ENCODE measurements at places on chromosomes 7 and 10.

GRCh38 chr10:50990568-50991455 is 83.5 kb upstream of the PRKG1 start:
- no peak for DNase-seq

- no peak for DNase-seq
Measured at GRCh38 chr7:21965291-21965690, 19.6 kb upstream of the CDCA7L start.

DNA sequence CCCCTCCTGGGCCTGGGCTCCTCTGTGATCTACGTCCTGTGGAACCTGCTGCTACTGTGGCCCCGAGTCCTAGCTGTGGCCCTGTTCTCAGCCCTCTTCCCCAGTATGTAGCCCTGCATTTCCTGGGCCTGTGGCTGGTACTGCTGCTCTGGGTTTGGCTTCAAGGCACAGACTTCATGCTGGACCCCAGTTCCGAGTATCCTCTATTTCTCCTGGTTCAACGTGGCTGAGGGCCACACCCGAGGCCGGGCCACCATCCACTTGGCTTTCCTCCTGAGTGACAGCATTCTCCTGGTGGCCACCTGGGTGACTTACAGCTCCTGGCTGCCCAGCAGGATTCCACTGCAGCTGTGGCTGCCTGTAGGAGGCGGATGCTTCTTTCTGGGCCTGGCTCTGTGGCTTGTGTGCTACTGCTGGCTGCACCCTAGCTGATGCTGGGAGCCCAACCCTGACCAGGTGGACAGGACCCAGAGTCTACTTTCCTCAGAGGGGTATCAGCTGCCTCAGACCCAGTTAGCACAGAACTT is 37.8 kb upstream of the MMD2 start:
- no peak for DNase-seq

DNA sequence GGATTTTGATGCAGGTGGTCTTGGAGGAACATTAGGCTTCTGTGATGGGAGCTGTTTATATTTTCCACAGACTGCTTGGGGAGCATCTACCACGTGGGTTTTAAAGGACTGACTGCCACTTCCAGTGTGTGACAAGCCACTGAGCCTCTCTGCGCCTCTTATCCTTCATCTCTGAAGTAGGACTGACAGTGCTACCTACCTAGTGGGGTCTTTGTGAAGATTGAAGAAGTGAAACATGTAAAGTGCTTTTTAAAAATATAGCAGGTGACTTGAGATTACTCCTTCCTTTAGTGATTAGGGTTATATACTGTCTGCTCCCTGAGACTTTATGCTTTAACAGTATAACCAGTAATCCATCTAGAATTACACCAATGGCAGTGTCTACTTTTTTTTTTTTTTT is 29.9 kb downstream of the NKX2-3 start:
- no peak for DNase-seq

DNA sequence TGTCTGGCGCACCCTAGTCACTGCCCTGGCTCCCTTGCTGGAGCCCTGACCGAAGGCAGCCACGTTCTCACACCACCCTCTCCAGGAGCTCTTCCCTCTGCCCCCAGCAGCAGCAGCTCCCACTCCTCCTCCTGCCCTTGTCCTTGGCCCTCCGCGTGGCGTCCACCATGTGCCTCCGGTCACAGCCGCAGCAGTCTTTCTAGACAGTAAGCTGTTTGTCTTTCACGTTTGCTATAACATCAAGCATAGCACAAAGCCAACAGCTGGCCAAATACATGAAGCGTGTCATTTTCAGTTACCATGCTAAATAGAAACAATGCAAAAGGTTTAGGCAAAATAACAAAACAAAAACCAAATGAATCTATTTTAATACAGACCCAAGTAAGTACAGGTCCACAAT is 3.3 kb downstream of the PITRM1 start:
- DNase-seq: no peak

GRCh38 chr10:69573056-69573806 is at the start of gene NEUROG3:
Gene NEUROG3, minus strand, starts transcription at chr10:69573422. Its CDS starts 379 bp downstream, at chr10:69573043.
- peak; percentile 5 for DNase-seq

DNA sequence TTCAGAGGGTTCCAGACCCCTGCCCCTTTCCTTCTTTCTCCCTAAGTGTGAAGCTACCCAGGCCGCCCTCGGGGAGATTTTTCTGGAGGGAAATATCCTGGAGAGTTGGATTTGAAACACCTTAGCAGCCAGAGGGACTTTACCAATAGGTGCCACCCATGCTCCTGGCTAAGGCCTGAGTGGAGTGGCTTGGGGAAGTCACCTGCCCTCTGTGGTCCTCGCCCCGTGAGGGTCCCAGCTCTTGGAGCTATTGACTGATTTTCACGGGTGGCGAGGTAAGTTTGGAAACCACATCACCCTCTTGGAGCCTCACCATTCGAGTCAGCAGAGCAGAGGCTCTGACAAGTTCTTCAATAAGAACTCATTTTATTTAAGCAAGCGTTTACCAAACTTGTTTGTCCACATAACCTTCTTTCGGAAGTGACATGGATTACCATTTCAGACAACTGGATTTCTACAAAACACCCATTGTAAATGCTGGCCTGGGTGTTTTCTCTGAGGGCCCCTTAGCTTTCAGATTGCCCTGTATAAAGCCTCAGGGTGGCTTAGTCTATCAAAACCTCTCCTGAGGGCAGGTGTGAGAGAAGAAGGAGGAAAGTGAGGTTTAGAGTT is 20.4 kb downstream of the AQP1 start:
- DNase-seq: no peak

GRCh38 chr7:85215098-85215497 is 28.2 kb upstream of the SEMA3D start:
- DNase-seq: no peak

DNA sequence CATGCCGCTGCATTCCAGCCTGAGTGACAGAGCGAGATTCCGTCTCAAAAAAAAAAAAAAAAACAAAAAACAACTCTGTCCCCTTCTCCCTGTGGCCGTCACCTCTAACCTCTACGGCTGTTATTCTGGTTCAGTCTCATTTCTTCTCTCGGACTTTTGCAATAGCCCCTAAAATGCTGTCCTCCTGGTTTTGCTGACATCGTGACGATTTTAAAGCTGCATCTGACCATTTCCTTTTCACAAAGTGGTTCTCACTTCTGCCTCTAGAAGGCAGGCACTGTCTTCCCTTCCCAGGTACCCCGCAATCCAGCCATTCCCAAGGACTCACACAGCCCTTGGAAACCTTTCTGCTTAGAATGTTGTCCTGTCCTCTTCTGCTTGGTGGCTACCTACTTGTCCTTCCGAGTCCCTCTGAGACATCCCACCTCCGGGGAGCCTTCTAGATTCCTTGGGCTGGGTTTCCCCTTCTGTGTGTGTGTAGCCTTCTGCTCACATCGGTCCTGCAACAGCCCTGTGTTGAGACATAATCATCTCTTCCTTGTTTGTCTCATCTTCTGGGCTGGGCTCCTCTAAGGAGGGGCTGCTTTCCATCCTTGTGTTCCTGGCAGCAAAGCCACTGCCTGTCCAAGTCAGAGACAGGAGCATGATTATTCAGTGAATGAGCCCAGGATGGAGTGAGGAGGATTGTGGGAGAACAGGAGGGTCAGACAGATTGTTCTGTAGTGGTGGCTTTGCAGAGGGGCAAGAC is 83.1 kb downstream of the GRK5 start:
- no peak for DNase-seq

DNA sequence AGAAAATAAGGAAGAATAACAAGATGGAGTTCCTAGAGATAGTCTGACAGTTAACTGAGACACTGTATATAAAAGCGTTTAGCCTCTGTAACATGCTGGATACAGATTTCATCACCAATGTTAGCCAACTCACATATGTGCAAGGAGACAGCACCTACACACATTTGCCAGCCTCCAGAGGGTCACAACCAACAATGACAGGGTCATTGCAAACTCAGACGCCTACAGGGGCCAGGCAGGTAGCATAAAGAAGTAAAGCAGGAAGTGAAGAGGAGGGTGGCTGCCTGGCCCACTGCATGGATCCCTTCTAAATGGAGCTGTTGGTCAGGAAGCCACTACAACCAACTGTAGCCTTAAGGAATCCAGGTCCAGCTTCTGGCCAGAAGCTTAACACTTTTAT is 50.4 kb downstream of the NRAP start:
- DNase-seq: no peak

GRCh38 chr7:7104971-7105370 is 77.4 kb upstream of the C1GALT1 start:
- no peak for DNase-seq

- no peak for DNase-seq
Measured at GRCh38 chr7:40583667-40584444, 449.1 kb downstream of the SUGCT start.

DNA sequence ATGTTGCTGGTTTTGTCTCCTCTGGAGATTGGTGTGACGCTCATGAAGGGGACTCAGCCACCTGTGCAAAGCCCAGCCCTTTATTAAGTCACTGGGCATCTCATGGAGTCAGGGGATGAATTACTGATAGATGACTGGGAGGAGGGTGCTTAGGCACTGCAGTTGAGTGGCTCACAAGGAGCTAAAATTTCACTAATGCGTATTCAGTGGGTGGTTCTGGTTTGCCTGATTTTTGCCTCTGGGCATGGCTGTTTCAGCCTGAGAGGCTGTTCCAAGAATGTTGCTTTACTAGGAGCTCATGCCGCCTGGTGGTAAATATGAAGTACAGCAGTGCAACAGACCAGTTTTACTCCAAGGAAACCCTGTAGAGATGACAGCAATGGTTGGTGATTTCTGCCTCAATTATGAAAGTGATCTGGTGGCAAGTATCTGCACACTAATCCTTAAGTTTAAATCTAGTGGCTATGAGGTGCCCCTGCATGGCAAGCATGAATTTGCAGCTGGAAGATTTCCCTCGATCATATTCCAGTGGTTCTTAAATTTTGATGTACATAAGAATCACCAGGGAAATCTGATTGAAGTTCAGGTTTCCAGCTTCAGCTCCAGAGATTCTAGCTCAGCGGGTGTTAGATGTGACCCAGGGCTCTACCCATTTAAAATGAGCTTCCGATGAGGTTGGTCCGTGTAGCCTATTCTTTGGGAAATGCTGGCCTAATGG is 19.9 kb downstream of the ACTA2 start:
- peak; percentile 32 for DNase-seq

- no peak for DNase-seq
Measured at GRCh38 chr7:34622771-34623250, 35.2 kb upstream of the NPSR1 start.

DNA sequence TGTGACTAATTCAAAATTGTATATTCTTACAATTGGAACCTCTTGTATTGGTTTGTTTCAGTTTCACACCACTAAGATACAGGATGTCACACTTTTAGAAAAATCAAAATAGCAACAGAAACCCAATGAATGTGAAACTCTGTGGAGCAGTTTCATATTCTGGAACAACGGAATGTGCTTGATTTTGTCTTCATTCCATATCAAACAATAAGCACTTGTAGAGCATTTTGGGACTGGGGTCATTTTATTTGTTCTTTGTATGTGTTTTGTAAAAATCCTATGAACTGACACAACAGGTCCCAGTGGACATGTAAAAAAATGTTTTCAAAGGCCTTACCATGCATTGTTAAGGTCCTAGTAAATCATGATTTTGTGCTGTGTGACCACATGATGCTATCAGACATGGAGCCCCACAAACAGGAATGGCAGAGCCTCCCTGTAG is 123.1 kb downstream of the DKK1 start:
- no peak for DNase-seq

DNA sequence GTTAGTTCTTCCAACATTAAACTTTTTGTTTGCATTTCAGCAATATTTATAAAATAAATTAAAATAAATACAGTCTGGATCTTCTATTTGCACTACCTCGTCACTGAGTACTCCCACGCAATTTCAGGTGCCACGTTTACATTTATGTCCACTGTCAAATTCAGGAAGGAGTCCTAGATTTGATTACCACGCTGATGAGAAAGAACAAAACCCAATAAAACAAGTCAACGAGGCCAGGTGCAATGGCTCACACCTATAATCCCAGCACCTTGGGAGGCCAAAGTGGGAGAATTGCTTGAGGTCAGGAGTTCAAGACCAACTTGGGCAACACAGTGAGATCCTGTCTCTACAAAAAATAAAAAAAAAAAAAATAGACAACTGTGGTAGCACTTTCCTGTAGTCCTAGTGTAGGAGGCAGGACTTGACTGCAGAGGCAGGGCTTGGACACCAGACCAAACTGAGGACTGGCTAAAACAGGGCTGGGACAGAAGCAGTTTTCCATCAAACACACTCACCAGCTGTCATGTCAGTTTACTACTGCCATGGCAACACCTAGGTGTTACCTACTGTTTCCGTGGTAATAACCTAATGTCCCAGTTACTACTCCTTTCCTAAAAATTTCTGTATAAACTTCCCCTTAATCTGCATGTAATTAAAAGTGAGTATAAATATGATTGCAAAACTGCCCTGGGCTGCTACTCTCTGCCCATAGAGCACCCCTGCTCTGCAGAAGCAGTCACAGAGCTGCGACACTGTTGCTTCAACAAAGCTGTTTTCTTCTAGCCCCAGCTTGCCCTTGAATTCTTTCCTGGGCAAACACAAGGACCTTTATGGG is 341.7 kb downstream of the PARD3 start:
- no peak for DNase-seq

DNA sequence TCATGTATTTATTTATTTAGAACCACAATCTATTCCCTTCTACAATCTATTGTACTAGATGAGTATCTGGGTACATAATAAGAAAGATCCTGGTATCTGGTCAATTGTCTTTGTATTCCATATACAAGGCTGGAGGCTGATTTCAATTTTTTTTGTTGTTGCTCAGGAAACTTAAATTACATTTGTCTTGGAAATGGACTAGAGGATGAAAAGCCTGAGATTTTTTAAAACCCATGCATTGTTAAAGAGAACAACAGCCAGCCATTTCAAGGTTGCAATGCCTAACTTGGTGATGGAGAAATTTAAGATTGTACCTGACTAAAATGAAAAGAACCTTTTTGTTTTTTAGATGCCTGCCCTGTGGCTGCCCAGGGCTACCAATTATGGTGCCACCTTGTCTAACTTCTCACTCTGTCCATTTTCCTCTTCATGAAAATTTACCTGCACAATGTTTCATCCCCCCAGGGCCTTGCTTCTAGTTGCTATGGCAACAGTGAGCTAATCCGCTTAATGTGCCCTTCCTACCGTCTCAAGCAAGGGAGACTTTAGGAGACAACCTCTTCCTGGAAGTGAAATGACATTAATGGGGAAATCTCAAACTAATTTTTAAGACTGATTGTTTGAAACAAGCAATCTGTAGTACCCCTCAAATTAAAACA is 203.7 kb upstream of the PHYHIPL start:
- DNase-seq: no peak

DNA sequence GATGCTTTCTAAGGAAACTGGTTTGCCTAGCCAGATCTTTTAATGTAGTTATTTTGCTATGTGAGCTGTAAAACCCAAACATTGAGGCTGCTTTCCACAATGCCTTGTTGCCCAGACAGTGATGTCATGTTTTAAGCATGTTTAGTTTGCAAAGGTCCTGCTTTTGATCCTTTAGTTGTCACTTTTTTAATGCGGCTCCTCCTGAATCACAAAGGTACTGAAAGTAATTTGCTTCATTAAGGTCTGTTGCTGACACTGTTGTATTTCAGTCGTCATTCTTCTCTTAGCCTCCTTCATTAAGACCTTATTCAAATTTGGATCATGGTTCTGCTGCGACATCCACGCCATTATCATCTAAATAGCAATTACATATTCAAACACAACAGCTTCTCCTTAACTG is 10.6 kb downstream of the RPA3 start:
- no peak for DNase-seq

GRCh38 chr7:45888185-45888992 is at the start of gene IGFBP1:
Gene IGFBP1, plus strand, starts transcription at chr7:45888488. Its CDS starts 165 bp downstream, at chr7:45888653.
- no peak for DNase-seq

GRCh38 chr10:48758411-48758810 is 73.7 kb downstream of the WDFY4 start:
- DNase-seq: no peak

Measured in naive B cell (primary cell).